Placental pericyte (primary cell): ENCODE measurements at places on chromosomes 7 and 10. TPM values are rescaled to one million over a fixed set of nuclear protein-coding genes. Genes with fewer than 3 reads are reported as not detected.

WEE2 gene
- not detected in 2 replicates for total RNA-seq

LIPJ gene
- not detected in 2 replicates for total RNA-seq

FAM131B gene
- 0.44 and 1.1 TPM in 2 replicates for total RNA-seq

FAM241B gene
- total RNA-seq, result not detected in 2 replicates

SORBS1 gene
- total RNA-seq, result 0.44 and 1.3 TPM in 2 replicates

NKX2-3 gene
- not detected in 2 replicates for total RNA-seq
